ENCODE measurements at places on chromosomes 3 and 15.
A peak's percentile ranks its signal among the peaks of the same experiment; 100 is the strongest.

DNA sequence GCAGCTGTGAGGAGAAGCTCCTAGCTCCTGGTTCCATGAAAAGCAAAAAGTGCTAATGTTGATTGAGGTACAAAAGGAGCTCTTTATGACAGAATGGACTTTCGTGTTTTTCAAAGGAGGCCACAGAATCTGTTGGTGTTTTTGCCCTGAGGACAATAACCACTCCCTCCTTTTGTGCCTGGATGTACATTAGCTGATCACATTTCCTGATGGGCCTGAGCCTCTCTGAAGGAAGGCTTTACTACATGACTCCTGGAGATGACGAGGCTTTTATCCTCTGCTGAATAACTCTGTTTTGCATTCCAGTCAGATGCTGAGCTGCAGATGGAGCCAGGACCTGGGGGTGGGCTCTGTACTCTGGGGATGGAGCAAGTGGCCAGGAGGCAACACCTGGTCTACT is 301.9 kb downstream of the CACNA2D3 start:
- no peak for DNase-seq

- peak; percentile 96 for DNase-seq
Observed at GRCh38 chr3:41681479-41681878, 280.4 kb downstream of the ULK4 start.

DNA sequence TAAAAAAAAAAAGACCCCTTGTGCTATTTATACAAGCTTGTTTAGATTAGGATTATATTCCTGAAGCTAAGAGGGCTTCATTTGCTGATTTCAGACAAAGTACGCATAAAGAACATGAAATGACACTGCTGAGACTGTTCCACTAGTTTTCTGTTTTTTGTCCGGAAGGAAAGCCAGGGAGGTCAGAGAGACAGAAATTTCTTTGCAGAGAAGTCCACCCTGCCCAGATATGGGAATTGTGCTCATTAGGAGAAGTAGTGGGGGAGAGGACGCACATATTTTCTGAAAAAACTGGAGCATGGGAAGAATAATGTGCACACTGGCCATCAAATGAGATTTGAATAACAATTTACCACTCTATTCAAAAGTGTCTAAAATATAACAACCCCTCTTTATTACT is 220.9 kb upstream of the ICE2 start:
- no peak for DNase-seq

DNA sequence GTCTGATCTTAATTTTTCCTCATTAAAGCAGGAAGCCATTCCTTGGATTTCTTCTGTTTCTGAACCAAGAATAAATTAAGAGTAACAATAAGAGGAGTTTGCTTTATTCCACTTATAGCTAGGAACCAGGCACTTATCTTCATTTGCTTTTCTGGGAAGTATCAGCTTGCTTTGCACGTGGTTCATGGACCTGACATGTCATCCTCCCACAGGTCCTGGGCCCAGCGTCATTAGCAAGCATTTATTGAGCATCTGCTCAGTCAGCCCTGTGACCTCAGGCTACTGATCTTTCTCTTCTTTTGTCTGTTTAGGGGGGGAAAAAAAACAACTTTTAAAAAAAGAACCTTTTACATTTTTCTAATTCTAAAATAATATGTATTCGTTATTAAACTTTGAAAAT is 34.7 kb upstream of the CRTC3 start:
- no peak for DNase-seq

DNA sequence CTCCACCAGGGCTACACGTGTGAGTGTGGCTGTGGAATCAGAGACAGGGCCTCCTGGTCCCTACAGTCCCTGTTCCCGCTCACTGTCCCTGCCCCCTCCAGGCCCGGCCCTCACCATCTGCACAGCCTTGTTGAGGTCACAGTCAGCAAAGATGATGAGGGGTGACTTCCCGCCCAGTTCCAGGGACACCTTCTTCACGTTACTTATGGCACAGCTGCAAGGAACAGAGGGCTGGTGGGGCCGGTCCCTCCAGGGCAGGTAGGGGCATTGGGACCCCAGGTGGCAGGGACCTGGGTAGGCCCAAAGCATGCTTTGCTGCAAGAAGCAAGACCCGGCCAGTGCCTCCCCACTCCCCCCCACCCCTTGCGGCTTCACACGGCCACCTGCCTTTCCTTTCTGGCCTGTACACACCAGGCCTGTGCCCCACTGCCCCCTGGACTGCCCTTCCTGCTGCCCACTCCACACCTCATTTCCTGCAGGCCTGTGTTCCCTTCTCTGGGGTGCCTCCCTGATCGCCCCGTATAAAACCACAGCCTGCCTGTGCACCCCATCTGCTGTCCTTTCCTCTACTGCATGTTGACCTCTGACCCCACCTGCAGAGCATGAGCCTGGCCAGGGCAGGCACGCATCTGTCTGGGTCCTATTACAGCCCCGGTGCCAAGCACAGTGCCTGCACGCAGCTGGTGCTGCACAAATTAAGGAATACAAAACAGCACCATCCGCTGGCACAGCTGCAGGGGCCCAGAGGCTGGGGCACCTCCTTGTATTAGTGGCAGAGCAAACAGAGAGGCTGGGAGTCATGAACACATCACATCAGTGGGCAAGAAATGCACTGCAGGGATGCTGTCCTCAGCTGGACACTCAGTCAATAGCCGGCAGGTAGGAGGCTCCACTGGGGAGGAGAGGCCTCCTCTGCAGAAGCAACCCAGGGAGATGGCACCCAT is 30.8 kb upstream of the SLC41A3 start:
- DNase-seq = no peak

GRCh38 chr3:46020766-46021510 is 6.3 kb downstream of the XCR1 start:
- no peak for DNase-seq

Measured in mesenchymal stem cell (in vitro differentiated cells and primary cell).